Fibroblast of skin of right biceps (primary cell): ENCODE measurements at places on chromosomes 1 and 21.
A peak's percentile ranks its signal among the peaks of the same experiment; 100 is the strongest.

GRCh38 chr1:246971090-246971721, 36.7 kb downstream of the ZNF695 start:
- peak; percentile 17 for DNase-seq

- DNase-seq, result peak; percentile 31
Observed at GRCh38 chr1:154478639-154479038, 23.4 kb upstream of the TDRD10 start.

GRCh38 chr1:24904731-24905354, 25.2 kb downstream of the RUNX3 start:
- no peak for DNase-seq

GRCh38 chr1:153962088-153963029, 978 bp downstream of the SLC39A1 start:
- DNase-seq, result peak; percentile 61
